ENCODE measurements at places on chromosomes 16 and 17.

DNA sequence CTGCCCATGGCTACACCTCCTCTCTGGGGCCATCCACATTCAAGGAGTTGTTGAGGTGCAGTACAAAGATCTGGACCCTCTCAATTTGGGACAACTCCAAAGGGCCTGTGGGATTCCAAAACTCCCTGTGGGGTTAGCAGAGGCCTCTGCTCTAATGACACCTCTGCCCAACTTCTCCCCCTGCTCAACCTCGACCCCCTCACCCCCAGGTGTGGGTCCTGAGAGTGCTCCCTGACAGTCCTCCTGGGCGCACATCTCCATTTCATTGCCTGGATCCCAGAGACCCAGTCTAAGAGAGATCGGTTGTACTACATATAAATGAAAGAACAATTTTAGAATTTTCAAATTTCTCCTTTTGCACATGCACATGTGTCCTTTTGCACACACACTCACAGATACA, 73.0 kb upstream of the NKD1 start:
- no peak for DNase-seq

- no peak for DNase-seq
Measured at GRCh38 chr17:5680766-5681165, 96.5 kb upstream of the NLRP1 start.

DNA sequence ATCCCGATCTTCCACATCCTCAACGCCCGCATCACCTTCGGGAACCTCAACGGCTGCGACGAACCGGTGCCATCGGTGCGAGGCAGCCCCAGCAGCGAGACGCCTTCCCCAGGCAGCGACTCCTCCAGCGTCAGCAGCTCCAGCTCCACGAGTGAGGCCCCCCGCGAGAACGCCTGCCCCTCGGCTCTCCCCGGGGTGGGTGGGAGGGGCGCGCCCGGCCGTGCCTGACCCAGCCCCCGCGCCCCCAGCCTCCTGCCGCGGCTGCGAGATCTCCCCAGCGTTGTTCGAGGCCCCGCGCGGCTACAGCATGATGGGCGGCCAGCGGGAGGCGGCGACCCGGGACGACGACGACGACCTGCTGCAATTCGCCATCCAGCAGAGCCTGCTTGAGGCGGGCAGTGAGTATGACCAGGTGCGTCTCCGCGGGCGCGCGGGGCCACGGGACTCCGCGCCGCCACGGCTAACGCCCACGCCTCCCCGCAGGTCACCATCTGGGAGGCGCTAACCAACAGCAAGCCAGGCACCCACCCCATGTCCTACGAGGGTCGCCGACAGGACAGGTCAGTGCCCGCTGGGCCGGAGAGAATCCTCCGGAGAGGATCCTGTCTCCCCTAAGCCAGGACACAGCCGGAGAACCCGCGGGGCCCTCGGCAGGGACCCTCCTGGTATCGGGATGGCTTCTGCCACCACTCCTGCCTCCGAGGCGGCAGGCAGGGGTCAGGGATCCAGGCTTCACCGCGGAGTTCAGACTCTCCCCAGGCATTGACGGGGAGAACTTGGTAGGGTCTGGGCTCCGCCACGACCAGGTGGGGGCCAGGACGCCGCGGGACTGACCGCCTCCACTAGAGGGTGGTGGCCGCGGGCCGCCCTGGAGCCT, 10.1 kb downstream of the CORO6 start:
- DNase-seq: no peak

GRCh38 chr17:77720946-77721845, 237.3 kb upstream of the TNRC6C start:
- DNase-seq: no peak

DNA sequence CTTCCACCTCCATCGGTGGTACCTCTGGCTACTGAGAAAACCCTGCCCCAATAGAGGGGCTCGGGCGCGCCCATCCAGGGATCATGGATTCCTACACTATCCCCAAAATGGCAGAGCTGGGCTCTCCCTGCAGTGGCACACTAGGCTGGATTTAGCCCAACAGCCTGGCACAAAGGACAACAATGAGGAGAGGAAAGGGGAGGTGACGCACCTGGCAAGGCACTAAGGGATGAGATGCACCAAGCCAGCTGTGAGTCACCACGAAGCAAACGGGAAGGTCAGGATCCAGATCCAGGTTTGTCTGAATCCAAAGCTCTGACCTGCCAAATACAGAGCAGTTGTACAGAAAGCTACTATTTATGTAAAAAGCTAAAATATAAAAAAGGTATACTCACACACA, 18.1 kb downstream of the UBE2O start:
- DNase-seq: no peak

GRCh38 chr16:89020068-89020924, 43.3 kb upstream of the CBFA2T3 start:
- DNase-seq: no peak

- DNase-seq: no peak
Measured at GRCh38 chr17:64107500-64108236, 22.3 kb downstream of the ERN1 start.

GRCh38 chr17:32971171-32971570, 20.5 kb upstream of the SPACA3 start:
- no peak for DNase-seq

DNA sequence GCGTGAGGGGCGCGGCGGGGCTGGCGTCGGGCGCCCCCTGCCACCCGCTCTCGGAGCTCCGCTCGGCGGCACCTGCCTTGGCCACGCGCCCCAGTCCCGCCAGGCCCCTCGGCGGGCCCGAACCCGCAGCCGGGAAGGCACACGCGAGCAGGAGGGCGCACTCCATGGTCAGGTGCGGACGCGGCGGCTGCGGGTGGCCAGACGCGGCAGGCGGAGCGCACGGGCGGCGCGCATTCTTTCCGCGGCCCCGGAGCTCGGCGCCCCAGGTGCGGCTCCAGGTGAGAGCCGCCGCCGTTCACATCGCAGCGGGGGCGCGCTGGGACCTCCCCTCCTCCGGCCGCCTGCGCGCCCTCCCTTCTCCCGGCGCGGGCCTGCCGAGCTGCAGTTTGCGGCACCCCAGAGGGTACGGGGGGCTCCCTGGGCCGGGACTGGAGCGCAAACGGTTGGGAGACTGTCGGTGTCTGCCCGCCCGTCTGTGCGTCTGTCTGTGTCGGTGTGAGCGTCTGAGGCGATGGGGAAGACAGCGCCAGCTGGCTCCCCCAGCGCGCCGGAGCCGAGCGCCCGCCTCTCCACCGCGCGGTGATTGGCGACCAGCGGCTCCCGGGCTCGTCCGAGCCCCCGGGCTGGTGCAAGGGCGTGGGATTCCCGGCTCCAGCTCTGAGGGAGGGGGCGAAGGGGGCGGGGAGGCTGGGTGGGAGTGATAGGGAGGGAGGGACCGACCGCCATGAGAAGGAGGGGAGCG, at the start of gene ADAMTS18:
Gene ADAMTS18, minus strand, starts transcription at position 505 of the 742 bp plus-strand sequence. Its CDS starts 339 bp downstream, at position 166.
- DNase-seq: no peak

DNA sequence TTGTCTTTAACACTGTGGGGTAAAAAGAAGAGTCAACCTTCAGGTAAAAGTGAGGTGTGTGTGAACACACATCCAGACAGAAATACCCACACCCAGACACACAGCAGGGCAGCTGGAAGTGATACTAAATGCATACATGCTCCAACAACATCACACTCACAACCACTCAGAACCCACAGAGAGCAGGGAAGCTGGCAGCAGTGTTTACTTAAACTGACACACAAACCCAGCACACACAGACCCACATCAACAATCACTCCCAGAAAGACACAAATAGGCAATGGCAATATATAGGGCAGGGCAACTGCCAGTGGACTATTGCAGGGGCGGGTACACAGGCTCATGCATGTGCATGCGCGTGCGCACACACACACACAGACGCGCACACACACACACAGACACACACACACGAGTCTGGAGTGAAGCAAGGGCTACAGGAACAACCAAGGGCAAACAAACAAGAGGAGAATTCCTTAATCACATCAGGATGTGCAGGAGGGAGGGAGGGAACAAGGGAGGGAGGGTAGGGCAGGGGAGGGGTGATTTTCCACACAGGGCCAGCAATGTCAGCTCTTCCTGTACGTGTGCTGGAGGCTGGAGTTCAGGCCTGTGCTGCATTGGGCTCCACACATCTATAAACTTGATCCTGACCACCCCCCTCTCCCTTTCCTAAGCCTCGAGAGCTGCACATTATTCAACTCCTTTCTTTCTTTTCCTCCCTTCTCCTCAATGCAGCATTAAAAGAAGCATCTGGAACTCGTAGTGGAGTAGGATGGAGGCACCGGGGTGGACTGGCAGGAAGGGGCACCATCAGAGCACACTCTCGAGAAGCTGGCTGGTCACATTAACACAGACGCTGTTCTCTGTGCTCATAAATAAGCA, 30.1 kb downstream of the HIC1 start:
- no peak for DNase-seq

GRCh38 chr17:16930571-16931317, 41.2 kb downstream of the TNFRSF13B start:
- DNase-seq: no peak

- no peak for DNase-seq
Measured at GRCh38 chr17:37737081-37737480, 7.8 kb downstream of the HNF1B start.

- no peak for DNase-seq
Measured at GRCh38 chr16:56013962-56014552, 138.9 kb upstream of the CES5A start.

- DNase-seq: no peak
Measured at GRCh38 chr17:31807846-31808245, 51.2 kb downstream of the COPRS start.

- no peak for DNase-seq
Measured at GRCh38 chr16:81515281-81515680, 70.7 kb downstream of the CMIP start.

DNA sequence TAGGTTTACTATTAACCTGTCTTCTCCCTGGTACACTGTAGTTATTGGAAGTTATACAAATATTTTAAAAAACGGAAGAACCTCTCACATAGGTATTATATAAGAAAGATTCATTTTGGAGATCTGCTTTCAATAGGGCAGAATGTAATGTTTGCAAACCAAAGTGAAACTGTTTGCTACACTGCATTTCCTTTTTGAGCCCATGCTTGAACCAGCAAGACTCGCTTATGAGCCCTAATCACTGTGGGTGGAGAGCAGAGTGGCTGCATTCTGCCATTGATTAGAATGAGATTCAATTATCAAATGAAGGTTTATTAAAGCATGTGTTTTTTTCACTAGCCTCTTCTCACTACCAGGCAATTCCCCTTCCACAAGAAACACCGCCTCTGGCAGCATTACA, 589.7 kb downstream of the CDH11 start:
- DNase-seq: no peak

- DNase-seq: no peak
Measured at GRCh38 chr17:64240741-64241347, 22.2 kb downstream of the TEX2 start.

DNA sequence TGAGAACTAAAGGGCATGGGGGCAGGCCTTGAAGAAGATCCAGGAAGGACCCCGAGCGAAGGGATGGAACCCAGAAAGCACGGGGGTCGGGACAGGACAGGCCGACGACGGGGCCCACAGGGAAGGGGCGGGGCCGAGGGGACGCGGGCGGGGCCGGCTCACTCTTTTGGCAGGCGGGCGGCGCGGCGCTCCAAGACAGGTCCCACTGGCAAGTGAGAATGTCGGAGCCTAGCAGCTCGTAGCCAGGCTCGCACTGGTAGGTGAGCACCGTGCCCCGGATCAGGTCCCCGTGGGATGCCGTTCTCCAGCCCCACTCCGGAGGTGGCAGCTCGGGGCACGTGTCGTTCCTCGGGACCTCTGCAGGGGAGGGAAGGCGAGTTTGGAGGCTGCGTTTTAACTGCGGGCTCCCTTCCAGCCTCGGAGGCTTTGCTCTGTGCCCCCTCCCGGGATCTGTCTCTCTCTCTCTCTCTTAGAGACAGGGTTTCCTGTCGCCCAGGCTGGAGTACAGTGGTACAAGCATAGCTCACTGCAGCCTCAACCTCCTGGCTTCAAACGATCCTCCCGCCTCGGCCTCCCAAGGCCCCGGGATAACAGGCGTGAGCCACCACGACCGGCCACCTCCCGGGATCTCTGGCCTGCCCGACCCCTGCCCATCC, 13.7 kb upstream of the CDIPT start:
- no peak for DNase-seq

- no peak for DNase-seq
Measured at GRCh38 chr17:57289130-57289529, 32.8 kb downstream of the MSI2 start.

DNA sequence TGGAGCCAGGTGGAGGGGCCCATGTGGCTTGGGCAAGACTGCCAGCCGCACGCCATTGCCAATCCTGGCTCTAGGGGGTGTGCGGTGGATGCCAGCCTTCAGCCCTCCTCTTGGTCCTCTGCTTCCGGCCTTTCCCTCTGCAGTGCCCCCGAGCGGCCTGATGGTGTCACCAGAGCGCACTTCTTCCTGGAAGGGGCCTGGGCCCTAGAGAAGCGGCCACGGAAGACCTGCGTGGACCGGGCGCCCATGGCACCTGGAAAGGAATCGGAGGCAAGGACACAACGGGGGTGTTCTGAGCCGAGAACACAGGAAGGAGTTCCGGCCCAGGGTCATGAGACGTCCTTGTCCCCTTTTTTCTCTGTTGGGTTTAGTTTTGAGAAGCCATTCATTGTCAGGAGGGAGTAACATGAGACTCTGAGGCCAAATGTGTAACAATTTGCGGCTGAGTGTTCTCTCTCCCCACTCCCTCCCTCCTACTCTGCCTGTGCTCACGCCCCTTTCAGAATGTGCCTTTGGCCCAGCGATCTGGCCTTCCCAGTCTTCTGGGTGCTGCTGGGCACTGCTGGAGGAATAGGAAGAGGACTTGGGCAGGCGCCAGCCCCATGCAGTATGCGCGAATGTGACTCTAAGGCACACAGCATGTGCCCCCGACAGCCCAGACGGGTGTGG, 92.8 kb downstream of the IRX3 start:
- no peak for DNase-seq

DNA sequence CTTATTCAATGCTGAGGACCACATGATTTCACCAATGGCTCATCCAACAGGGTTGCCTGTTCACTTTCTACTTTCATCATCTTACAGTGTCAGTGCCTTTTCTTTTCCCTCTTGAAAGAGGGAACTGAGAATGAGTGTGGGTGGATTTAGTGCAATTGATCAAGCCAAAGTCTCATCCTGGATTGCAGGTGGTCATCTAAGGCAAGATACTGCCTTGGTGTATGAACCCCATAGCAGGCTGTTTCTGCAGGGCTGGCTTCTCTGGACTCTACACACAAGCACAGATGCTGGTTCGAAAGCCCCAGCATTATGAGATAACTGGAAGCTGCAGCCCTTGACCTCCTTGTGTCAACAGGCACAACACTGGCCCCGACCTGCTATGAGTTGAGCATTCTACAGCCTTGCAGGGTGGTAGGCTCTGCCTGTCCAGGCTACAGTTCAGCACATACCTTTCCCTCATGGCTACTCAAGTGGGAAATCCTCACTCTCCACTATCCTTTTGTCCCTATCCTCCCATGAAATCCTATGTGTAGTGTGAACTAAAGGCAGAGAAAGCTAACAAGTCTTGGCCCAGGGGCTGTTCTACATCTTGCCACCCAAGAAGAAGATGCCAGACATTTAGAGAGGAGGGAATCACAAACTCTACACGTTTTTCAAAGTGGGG, 358.7 kb downstream of the SLC39A11 start:
- no peak for DNase-seq

- no peak for DNase-seq
Measured at GRCh38 chr16:3963203-3963602, 82.7 kb upstream of the CREBBP start.

DNA sequence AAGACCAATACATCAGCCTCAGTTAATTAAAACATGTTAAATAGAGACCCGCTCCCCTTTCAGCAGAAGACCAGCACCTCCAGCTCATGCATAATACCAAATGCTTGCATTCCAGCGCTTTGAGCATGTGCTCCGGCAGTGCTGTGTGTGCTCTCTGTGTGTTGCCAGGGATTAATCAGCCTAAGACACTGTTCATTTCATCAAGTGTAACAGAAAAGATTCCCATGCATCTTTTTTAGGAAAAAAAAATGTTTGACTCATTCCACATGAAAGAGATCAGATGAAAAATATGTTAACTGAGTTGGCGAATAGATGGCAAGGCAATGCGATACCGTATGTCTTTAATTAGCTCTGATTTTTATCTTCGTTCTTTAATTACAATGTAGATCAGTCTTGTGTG, 187.6 kb downstream of the RPTOR start:
- DNase-seq: no peak

All from stimulated activated CD8-positive, alpha-beta memory T cell treated with anti-CD3 and anti-CD28 coated beads, Interleukin-7, amount 100 ng/mL, for 1 hour (primary cell).